ENCODE measurements at places on chromosomes 13 and 19. TPM values are rescaled to one million over a fixed set of nuclear protein-coding genes. Genes with fewer than 3 reads are reported as not detected.

GRCh38 chr19:18742838-18743783 is 48.0 kb downstream of the COMP start:
- no peak for DNase-seq

GRCh38 chr19:35717665-35718344 is at the start of gene KMT2B:
TSS of gene KMT2B (plus strand) at chr19:35718003. CDS start at chr19:35718019, 16 bp downstream.
- no peak for DNase-seq

The PRDX2 gene
- total RNA-seq = 74.2 TPM

DNA sequence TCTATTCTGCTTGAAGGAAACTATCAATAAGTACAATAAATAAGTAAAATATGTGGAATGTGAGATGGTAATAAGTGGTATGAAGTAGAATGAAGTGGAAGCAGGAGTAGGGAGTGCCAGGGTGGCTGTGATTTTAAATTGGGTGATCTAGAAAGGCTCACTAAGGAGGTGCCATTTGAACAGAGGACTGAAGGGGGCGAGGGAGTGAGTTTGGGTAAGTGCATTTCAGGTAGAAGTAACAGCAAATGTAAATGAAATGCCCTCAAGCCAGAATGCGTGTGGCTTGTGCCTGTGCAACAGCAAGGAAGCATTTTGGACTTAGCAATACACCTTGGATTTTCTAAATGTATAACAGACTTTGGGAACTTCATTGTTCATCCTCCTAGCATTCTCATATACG is 77.1 kb downstream of the CCNA1 start:
- DNase-seq = no peak

The DPF1 gene
- 1.1 TPM for total RNA-seq

The C13orf42 gene
- not detected for total RNA-seq

DNA sequence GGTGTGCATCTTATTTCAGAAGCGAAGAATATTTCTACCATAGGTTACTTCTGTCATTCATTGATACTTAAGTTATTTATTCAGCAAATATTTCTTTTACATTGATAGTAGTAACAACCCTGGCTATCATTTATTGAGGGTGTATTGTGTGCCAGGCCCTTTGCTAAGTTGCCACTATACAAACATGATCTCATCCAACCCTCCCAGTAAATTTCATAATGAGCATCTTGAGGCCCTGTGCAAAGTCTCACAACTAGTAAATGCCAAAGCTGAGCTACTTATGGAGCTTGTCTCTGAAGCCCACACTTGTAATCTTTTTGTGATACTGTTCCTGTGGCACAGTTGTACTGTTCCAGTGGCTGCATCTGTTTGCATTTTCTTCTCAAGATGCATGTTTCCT is 36.1 kb downstream of the RNASEH2B start:
- no peak for DNase-seq

The MPND gene
- 7.2 TPM for total RNA-seq

The ODAD3 gene
- 0.48 TPM for total RNA-seq

The KLK4 gene
- total RNA-seq = not detected

The GPR12 gene
- total RNA-seq = not detected

The ERICH6B gene
- total RNA-seq = not detected

GRCh38 chr19:16998635-16999194 is 27.9 kb downstream of the CPAMD8 start:
- DNase-seq = no peak

The SIGLEC5 gene
- 0.32 TPM for total RNA-seq

- no peak for DNase-seq
Observed at GRCh38 chr19:49356382-49356781, 5.8 kb downstream of the TEAD2 start.

DNA sequence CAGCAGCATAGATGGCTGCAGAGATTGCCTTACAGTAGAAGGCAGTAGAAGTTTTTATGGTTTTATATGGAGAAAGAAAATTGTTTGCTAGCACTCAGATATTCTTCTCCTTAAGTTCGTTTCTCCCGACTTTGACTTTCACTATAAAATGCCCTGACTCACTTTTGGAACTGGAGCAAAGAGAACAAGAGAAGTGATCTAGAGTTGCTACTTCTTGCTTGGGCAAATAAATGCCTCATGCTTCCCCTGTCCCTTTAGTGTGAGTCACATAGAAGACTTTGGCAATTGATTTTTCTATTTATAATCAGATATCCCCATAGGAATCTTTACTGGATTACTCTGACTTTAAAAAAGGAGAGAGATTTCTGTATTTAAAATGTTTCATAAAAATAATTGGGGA is 46.9 kb downstream of the ITGBL1 start:
- no peak for DNase-seq

The CYP2A7 gene
- total RNA-seq = not detected

The ZNF728 gene
- total RNA-seq = 0.16 TPM

The THSD8 gene
- total RNA-seq = not detected

DNA sequence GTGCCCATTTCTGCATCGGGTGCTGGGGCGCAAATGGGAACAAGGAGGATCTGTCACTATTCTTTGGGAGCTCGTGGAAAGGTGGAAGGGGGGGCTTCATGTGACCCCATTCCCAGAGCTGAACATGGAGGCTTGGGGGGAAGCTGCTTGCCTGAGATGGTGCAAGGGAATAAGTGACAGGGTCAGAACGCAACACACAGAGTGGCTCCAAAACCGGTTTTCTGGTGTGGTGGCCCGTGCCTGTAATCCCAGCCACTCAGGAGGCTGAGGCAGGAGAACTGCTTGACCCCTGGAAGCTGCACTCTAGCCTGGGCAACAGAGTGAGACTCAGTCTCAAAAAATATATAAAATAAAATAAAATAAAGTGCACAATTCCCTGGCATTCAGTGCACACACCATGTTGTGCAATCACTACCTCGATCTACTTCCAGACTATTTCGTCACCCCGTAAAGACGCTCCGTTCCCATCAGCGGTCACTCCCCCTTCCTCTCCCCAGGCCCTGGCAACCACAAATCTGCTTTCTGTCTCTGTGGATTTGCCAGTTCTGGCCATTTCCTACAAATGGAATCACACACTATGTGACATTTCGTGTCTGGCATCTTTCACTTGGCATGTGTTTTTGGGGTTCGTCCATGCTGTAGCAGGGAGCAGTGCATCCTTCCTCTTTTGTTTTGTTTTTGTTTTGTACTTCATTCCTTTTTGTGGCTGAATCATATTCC is 18.2 kb upstream of the COMP start:
- DNase-seq = no peak

DNA sequence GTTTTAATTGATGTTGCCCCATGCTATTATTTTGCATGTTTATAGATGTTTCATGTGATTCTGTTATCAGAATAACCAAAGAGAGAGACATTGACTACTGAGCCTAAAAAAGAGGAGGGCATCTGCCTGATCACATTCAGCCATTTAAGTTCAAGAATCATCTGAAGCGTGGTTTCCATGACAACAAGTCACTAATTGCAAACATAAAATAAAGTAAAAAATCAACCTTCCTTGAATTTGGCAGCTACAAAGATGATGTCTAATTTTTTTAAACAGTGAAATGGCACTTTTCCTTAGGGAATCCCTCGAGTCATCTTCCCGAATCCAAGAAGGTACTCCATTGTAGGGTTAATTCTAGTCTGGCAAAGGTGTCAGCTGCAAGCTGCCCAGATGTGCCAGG is 884.2 kb downstream of the DIAPH3 start:
- no peak for DNase-seq

- no peak for DNase-seq
Observed at GRCh38 chr13:40343550-40344269, 322.7 kb downstream of the FOXO1 start.

DNA sequence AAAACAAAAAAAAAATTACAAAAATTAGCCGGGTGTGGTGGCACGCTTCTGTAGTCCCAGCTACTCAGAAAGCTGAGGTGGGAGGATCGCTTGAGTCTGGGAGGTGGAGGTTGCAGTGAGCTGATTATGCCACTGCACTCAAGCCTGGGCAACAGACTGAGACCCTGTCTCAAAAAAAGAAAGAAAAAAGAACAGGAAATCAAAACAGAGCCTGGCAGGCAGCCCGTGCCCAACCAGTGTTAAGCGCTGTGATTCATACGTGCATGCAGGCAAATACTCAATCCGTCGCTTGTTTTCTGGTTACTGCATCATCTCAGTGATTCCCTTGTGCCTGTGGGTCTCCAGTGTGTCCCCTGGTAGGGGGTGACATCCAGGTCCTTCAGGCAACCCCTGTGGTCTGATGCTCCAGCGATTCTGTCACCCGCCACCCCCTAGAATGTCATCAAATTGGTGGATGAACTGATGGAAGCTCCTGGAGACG is 18.1 kb downstream of the DDX39A start:
- DNase-seq = no peak

The ATP8A2 gene
- 1.4 TPM for total RNA-seq

The SHD gene
- 3.6 TPM for total RNA-seq

The IRF2BP1 gene
- total RNA-seq = 18.2 TPM

The FFAR3 gene
- 0.16 TPM for total RNA-seq

The ZNF208 gene
- 1.1 TPM for total RNA-seq

DNA sequence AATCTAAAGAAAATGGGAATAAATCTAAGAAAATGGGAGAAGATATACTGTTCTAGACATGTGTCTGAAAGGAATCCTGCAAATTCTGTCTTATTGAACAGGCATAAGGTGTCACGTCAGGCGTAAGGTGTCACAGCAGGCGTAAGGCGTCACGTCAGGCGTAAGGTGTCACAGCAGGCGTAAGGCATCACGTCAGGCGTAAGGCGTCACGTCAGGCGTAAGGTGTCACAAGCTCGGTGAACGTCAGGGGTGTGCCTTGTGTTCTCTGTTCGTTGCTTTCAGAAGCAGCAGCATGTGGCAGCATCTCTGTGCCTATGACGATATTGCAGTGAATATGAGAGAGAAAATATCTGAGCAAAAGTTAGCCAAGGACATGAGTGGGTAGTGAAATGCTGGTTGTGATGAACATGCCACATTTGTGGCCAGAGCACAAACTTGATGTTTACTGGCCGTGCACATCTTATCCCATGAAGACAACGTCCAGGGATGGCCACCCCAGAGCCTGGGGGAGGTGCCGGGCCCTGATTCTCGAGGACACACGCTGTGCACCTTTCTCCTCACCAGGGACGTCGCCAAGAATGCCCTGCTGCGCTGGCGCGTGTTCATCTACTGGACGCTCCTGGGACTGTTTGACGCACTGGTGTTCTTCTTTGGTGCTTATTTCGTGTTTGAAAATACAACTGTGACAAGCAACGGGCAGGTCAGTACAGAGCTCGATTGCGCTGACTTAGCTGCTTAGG is 107.0 kb upstream of the MCF2L start:
- DNase-seq = no peak

DNA sequence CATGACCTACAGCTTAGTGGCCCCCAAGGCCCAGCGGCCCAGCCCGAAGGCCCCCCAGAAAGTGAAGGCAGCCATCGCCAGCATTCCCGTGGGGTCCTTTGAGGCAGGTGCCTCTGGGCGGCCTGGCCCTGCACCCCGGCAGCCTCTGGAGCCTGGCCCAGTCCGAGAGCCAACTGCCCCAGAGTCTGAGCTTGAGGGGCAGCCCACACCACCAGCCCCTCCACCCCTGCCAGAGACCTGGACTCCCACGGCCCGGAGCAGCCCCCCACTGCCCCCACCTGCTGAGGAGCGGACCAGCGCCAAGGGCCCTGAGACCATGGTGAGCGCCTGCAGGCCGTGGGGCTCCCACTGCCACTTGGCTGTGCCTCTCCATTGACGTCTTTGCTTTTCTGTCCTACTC is 9.0 kb upstream of the PRR19 start:
- no peak for DNase-seq

The FRY gene
- total RNA-seq = 45.9 TPM

The GNG8 gene
- total RNA-seq = not detected
